ENCODE measurements at places on chromosomes 2 and 18.

GRCh38 chr2:118291251-118291880, 203.1 kb downstream of the INSIG2 start:
- DNase-seq: no peak

DNA sequence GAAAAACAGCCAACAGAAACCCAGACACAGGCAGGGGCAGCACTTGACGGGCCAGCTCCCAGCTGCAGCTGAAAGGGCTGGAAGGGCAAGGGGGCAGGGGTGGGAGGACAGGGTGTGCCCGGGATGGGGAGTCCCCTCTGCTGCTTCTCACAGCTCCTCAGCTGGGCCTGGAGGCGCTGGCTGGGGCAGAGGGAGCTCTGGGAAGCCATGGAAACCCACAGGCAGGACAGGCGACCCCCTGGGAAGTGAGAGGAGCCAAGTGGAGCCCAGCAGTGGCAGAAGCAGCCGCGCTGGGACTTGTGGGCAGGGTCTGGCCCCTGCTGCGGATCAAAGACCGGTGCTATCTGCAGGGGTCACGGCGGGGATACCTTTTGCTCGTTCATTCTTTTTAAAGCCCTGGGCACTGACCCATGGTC, 20.7 kb downstream of the OTOF start:
- DNase-seq: no peak

DNA sequence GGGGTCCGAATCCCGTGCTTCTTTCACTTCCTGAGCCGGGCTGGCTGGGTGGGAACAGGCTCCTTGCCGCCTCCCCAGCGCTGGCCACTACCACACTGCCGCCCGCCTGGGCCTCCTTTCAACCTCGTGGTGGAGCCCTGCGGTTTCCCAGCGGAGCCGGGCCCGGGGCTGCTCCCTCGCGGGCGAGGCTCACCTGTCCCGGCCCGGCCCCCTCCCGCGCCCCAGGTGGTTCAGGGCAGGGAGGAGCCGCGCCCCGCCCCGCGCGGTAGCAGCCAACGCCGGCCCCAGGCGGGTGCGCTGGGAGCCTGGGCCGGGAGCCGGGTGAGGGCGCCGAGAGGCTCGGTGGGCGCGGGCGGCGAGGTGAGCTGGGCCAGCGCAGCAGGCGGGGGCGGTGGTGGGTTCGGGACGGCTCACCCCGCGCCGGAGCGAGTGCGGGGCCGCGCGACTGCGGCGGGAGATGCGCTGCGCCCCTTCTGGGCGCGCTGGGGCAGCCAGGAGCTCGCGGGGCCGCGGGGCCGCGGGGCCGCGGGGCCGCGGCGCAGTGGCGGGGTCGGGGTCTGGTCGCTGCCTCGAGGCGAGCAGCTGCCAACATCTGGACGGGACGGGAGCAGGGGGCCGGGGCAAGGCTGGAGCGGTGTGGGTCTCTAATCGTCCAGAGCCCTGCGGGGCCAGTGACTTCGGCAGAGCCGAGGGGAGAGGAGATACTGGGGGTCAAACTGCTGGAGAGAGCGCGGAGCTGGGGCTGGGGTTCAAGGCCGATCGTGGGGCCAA, at the start of gene LYPD6B:
Gene LYPD6B, plus strand, starts transcription at position 258 of the 771 bp plus-strand sequence. CDS start 92,250 bp downstream, outside the sequence.
- DNase-seq: no peak

DNA sequence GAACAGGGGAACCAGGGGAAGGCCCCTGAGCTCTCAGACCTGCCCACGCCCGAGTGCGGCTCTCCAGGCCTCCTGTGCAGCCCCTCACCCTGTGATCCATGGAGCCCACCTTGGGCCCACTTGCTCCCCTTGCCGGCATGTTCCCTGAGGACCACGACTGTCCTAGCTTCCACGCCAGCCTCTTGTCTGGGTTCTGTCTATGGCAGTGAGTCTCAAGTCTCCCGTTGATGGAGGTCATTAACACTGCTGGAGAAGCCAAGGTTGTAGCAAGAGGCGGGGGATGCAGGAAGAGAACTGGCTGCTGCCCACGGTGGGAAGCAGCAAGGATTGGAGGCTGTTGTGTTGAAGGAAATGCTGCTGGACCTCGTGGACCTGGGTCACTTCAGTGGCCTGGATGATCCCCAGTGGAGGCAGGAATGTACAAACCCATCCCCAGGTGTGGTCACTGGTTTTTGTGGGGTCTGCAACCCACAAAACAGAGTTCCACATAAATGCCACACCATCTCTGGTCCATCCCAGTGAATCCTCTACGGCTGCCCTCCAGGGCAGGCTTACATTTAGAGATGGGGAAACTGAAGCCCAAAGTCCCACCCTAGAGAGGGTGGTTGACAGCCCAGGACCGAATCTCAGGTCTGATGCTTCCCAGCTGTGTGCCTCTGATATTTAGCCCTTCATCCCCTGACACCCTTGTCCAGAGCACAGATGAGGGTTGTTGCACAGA, 150.3 kb downstream of the NDUFA10 start:
- no peak for DNase-seq

- no peak for DNase-seq
Observed at GRCh38 chr2:20653695-20654534, 3.0 kb upstream of the HS1BP3 start.

DNA sequence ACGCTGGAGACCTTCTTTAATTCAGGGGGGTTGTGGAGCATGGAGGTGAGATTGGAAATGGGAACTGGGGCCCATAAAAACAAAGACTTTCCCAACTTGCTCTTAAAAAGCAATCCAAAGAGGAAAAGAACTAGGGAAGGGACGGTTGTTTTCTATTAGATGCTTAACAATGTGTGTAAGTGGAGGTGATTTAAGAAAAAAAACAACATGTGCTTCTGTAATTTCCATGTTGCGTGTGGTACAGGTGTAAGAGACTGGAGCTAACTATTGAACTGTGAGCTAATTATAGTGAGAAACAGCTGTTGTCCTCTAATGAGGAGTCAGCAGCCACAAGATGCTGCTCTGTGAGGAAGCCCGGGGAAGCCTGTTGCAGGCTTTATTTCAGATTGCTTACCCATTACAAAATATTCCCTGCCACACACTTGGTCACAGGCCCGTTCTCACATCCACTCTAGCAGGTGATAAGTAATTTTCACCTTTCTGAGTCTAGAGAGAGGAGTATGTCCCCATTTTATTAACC, 280.6 kb upstream of the PARD3B start:
- no peak for DNase-seq

DNA sequence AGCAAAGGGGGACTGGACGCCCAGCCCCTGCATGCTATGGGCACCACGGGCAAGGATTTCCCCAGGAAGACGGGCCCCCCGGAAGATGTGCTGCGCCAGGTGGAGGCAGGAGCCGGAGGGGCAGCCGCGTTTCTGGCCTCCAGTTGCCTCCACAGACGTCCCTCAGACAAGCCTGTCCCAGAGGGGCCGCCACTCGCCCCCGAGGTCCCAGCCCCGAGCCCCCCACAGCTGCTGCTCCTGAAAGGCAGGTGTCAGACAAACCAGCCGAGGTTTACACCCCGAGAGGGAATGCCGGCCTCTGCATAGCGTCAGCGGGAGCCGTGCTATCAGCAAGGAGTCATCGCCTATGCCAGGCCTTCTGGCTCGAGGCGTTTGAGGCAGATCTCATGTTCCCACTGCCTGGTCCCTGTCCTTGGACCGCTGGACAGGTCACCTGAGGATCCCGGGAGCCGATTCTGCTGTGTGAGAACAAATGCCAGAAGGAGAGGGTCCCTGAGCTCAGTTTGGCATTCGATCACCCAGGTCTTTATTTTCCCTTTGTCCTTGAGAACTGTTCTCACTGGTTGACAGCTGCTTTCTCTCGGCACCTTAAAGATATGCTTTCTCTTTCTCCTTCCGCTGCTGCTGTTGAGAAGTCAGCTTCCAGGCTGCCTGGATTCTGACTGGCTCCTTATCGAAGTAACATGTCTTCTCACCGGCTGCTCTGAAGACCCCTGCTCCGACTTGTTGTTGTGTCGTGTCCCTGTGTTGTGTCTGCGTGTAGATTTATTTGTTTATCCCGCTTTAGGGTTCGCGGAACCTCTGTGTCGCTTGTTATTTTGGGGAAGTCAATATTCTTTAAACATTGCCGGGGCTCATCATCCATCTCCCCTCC, 20.6 kb downstream of the CROCC2 start:
- no peak for DNase-seq

GRCh38 chr2:119208791-119209203, 14.8 kb upstream of the STEAP3 start:
- no peak for DNase-seq

GRCh38 chr2:43143756-43144155, 82.7 kb downstream of the ZFP36L2 start:
- no peak for DNase-seq

- no peak for DNase-seq
Observed at GRCh38 chr2:25698752-25699151, 25.4 kb upstream of the DTNB start.

DNA sequence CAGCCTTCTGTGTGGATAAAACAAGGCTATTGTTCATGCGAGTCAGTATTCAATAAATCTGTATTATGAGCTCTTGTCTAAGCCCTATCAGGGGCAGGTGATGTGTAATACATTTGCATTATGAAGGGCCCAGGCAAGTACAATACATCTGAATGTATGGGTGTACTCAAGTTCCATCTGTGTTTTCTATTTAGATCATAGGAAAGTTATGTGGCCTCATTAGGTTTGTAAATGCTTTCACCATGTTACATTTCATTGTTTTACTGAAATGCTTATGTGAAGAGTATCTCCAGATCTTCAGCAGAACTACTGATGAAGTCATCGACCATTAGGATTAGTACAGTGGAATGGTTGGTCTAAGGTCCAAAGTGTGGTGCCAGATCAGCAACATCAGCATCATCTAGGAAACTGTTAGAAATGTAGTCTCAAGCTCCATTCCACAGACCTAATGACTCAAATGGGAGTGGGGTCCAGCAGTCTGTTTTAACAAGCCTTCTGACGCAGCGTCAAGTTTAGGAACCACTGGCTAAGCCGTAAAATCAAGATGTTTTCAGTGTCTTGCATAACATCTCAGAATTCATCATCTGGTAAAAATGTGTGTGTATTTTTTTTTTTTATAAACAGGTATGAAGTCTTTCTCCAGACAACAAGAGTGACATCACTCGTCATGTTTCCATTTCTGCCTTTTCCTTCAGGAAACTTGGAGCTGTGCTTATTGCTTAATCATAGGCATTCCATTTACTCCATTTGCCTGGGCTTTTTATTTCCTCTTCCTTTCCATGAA, 80.5 kb downstream of the LYPD6 start:
- no peak for DNase-seq

- DNase-seq: no peak
Observed at GRCh38 chr2:26017464-26018183, 16.3 kb upstream of the RAB10 start.

GRCh38 chr2:28565720-28566295, 69.9 kb downstream of the PLB1 start:
- DNase-seq: no peak

GRCh38 chr2:54240515-54241469, 15.2 kb downstream of the TSPYL6 start:
- DNase-seq: no peak

GRCh38 chr2:189570570-189571031, 10.0 kb downstream of the SLC40A1 start:
- DNase-seq: no peak

DNA sequence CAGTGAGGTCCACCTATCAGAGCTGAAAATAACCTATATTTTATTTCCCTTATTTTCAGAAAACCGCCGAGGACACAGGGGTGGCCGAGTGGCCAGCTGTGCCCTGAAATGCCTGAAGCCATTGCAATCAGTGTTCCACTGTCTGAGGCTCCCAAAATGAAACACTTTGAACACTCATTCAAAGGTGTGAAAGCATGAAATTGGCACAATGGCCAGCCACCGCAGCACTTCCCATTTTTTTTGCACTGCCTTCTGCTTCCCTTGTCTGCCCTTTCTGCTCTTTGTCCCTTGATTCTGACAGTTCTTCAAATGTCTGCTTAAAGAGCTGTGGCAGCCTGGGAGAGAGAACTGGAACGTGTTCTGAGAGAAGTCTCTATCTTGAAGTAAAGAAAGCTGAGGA, 1127.5 kb upstream of the CELF4 start:
- no peak for DNase-seq

GRCh38 chr18:78716022-78716421, 263.6 kb upstream of the SALL3 start:
- no peak for DNase-seq

DNA sequence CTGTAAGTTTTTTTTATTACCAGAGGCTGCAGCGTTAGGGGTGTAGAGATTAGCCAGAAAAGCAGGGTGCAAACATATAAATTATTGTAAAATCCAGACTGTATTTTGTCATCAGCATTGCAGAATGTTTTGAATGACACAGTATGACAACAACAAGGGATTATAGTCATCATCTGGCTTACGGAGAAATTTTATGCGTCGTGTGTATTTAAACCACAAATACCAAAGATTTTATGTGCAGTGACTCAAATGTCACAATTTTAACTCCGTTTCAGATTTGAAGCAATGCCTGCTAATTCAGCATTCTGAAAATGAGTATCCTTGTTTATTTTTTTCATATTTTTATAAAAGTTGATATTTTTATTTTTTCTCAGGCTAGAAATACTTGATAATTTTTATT, 19.4 kb upstream of the TMX3 start:
- DNase-seq: no peak

GRCh38 chr2:44433895-44434294, 72.1 kb downstream of the CAMKMT start:
- no peak for DNase-seq

GRCh38 chr18:57475903-57476302, 40.7 kb downstream of the ONECUT2 start:
- DNase-seq: no peak

DNA sequence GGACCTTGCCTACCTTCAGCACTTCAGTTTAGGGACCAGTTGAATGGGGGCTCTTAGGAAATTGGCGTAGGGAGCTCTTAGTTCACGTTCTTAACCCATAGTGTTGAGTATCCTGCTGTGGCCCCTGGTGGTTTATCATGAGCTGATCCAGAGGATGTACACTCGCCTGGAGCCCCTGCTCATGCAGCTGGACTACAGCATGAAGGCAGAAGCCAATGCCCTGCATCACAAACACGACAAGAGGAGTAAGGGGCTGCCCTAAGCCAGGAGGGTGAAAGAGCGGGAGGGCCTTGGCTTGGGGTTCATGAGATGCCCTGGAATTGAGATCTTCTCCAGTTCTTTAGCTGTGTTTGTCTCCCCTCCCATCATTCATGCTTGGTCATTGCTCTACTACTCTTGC, 2.9 kb downstream of the RETREG2 start:
- no peak for DNase-seq

DNA sequence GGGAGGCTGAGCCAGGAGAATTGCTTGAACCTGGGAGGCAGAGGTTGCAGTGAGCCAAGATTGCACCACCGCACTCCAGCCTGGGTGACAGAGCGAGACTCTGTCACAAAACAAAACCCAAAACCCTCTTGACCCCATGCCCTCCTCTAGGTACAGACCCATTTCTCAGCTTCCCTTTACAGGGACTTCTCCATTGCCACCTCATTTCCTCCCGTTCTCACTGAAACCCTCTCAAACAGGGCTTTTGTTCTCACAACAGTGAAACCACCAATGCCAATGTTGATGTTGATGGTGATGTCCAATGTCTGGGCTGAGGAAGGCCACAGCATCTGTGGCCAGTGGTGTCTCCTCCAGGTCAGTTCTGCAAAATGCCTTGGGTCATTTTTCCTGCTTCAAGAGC, 69.0 kb upstream of the ZCCHC2 start:
- no peak for DNase-seq

DNA sequence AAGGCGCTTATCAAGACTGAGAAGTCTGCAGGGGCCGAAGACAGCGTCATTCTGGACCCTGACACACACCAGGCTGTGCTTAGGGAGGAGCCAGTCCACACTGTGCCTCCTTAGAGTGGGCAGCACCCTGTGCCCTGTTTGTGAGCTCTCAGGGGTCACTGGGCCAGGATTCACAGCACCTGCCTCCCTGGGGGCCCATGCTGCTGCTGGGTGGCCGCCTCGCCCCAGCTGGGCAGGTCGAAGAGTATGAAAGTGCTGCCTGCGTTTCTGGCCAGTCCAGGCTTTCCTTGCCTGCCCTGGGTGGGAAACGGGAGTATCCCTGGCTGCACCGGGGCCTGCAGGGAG, 15.4 kb upstream of the GPR55 start:
- no peak for DNase-seq
